ENCODE measurements at places on chromosomes 12 and 14. TPM values are rescaled to one million over a fixed set of nuclear protein-coding genes. Genes with fewer than 3 reads are reported as not detected.

The AQP5 gene
- total RNA-seq = not detected

The CCDC177 gene
- total RNA-seq = not detected

The FAM161B gene
- 1.4 TPM for total RNA-seq

DNA sequence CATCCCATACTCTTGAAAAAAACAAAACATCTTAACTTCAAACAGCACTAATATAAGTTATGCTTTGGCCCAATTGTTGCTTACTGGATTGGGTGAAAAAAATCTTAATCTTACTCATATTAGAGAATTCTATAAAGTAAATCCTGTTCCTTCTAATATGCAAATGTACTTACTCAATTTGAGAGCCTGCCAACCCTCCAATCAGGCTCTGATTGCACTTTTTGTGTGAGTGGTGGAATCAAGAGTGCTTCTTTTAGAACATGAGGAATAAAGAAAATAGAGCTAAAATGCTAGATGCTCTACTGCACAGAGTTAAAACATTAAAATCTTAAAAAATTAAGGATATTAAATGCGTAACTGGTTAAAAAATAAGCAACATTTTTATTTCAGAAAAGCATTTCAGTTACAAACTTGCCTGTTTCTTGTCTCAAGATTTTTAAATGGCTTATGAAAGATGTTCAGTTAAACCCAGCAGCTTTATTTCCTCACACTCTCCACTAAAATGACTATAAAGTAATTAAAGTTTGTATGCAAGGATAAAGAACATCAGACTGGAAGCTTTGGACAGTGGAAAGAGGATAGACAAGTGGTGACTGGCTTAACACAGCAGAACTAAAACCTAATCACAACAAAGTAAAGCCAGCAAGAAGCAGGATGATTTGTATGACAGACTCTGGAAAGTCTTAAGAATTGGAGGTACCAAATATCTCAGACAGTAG is 177.5 kb downstream of the SLC2A13 start:
- no peaks in the 10 kb centered on the region for H3K36me3 ChIP-seq
- no peaks in the 10 kb centered on the region for H3K4me1 ChIP-seq
- DNase-seq = no peak
- H3K27ac ChIP-seq = no peak overlapping the region
- no peaks in the 10 kb centered on the region for H3K27me3 ChIP-seq

DNA sequence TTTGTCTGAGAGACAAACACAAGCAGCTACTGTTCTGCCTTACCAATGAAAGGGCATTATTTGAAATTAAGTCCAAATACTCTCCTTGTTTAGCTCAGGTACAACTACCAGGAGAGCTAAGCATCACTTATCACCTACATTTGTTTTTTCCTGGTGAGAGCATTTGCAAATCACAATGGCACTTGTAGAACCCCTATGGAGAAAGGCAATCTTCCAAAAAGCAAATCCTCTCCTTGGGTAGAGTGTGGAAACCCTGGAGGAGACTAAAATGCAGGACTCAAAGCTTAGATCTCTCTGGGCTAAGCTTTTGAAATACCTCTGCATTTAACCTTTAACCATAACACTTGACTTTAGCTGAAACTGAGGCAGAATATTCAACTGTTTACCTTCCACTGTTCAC is 20.8 kb downstream of the GTSF1 start:
- DNase-seq = no peak
- no peaks in the 10 kb centered on the region for H3K27me3 ChIP-seq
- H3K4me1 ChIP-seq = no peaks in the 10 kb centered on the region
- H3K4me3 ChIP-seq = no peak overlapping the region
- no peaks in the 10 kb centered on the region for H3K36me3 ChIP-seq

DNA sequence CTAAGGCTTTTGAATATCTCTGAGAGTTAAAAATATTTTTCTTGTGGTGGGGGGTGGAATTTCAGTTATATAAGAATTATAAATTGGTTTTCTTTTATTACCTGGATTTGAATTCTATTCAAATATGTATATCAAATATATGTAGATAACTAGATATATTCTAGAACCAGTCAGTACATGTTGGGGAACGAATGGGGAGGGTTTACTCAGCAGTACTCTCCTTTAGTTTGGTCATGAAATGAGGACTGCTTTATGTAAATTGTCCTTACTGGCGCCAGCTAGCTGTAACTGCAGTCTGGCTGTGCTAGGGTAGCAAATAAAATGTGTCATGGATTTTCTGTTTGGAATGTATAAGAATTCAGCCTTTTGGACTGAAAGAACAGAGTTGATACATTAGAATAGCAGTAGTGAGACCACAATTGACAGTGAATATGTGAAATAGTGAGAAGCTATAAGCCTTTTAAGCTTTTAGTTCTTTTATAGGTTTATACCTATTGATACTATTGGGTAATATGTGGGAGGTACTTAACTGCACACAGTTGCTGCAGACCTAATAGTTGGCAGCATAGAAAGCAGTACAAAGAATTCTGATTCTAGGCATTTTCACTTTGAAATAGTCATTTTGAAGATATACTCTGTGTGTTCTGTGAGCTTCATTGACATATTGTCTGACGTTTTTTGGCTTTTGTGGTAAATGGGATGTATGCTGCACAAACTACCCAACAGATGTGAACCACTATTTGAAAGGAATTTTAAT is 29.0 kb downstream of the ATF7IP start:
- no peaks in the 10 kb centered on the region for H3K27me3 ChIP-seq
- H3K36me3 ChIP-seq = peaks cover 37% of the 10 kb centered on the region
- H3K4me3 ChIP-seq = peak overlapping the region; percentile 74

DNA sequence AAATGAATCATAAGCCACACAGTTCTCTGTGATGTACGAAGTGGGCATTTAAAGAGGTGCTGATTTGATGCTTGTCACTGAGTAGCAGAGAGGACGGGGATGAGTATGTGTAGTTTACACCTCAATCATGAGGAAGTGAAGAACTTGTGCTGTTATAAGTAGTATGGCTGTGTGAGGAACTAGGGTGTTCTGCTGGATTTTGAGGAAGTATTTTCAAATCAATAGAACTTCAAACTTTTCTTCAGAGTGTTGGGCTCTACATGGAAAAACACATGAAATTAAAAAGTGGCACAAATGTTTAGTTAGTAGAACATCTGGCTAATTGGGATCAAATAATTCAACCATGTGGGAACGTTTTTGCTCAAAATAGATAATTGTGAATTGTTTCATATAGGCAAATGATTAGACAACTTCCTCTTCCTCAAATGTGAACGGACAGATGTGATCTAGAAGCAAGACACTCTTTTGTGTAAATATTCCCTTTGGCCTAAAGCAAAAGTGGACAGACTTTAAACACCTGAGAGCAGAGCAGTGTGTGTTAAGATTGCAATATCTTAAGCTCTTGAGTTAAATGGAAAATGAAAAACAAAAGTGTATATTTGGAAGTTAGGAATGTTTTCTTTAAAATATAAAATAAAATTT is 168.5 kb downstream of the NAV3 start:
- H3K36me3 ChIP-seq = no peaks in the 10 kb centered on the region
- H3K4me3 ChIP-seq = no peak overlapping the region
- no peak overlapping the region for H3K27ac ChIP-seq
- no peaks in the 10 kb centered on the region for H3K27me3 ChIP-seq
- DNase-seq = no peak
- H3K4me1 ChIP-seq = no peaks in the 10 kb centered on the region

GRCh38 chr14:96082420-96083300 is 43.5 kb downstream of the C14orf132 start:
- peaks cover 6% of the 10 kb centered on the region for H3K27me3 ChIP-seq
- no peak overlapping the region for H3K4me3 ChIP-seq
- no peak for DNase-seq
- H3K4me1 ChIP-seq = peaks cover 3% of the 10 kb centered on the region

- H3K27me3 ChIP-seq = no peaks in the 10 kb centered on the region
- H3K4me3 ChIP-seq = no peak overlapping the region
- no peak overlapping the region for H3K27ac ChIP-seq
- H3K4me1 ChIP-seq = no peaks in the 10 kb centered on the region
These were observed 912.8 kb downstream of the GALC start for GRCh38 chr14:87080146-87080545.

DNA sequence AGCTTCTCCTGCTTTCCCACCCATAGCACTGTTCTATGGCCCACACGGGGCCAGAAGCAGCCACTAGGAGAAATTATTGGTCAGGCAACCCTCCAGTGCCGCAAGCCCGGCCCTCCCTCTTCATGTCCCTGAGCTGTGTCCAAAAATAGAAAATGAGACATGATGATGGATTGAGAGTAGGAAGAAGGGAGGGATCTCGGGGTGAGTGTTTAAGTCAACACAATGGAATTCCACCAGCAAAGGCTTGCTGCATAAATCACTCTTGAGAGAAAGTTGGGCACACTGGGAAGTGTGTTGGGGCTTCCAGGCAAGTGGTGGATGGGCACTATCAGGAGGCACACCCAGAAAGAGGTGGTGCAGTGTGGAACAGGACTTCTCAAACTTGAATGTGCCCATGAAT is 94.2 kb downstream of the LLPH start:
- H3K27ac ChIP-seq = no peak overlapping the region
- no peaks in the 10 kb centered on the region for H3K36me3 ChIP-seq
- no peak overlapping the region for H3K4me3 ChIP-seq
- no peaks in the 10 kb centered on the region for H3K4me1 ChIP-seq
- no peak for DNase-seq

DNA sequence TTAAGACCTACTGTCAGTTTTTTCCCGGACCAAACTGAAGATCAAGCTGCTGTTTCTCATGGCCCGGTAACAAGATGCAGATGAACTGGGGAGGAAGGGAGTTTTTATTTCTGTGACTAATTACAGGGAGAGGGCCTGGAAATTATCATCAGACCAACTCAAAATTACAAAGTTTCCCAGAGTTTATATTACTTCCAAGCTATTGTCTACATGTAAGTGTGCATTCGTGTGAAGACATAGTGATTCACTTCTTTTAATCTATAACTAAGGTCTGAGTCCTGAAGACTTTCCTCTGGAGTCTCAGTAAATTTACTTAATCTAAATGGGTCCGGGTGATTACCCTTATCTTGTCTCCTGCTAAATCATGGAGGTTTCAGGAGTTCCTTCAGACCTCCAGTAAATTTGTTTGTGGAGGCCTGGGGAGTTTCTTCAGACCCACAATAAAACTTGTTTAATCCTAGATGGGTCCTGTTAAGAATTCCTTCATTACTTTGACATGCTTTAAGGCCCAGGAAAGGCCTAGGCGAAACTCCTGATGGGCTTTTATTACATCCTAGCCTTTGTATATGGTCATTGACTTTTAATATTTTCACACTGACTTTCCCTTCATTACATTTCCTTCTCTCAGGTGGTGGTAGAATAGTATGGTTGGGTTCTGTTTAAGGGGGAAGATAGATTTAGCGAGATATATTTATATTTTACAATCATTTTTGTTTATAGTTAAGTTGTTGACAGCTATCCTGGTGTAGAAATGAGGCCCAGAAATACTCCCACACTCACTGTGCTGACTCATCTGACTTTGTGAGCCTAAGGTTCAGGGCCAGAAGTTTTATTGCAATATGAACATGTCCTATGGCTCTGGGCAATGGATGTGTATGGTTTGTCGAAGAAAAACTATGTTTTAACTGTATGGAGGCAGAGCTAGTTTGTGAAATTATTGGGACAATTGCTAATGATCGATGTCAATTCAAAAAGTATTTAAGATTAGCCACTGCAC is 627.0 kb upstream of the FBXO33 start:
- H3K27ac ChIP-seq = no peak overlapping the region
- H3K36me3 ChIP-seq = no peaks in the 10 kb centered on the region
- H3K4me1 ChIP-seq = no peaks in the 10 kb centered on the region
- no peaks in the 10 kb centered on the region for H3K27me3 ChIP-seq
- H3K4me3 ChIP-seq = no peak overlapping the region

- H3K4me1 ChIP-seq = peaks cover 10% of the 10 kb centered on the region
- no peak overlapping the region for H3K4me3 ChIP-seq
- no peaks in the 10 kb centered on the region for H3K27me3 ChIP-seq
- DNase-seq = no peak
- no peak overlapping the region for H3K27ac ChIP-seq
These were observed 21.4 kb upstream of the KCNK13 start for GRCh38 chr14:90040411-90040810.

Measured in activated CD4-positive, alpha-beta memory T cell treated with anti-CD3 and anti-CD28 coated beads for 36 hours (primary cell).